ENCODE measurements at places on chromosomes 13 and 19.

- DNase-seq: no peak
Observed at GRCh38 chr19:6413721-6414643, 10.6 kb downstream of the KHSRP start.

DNA sequence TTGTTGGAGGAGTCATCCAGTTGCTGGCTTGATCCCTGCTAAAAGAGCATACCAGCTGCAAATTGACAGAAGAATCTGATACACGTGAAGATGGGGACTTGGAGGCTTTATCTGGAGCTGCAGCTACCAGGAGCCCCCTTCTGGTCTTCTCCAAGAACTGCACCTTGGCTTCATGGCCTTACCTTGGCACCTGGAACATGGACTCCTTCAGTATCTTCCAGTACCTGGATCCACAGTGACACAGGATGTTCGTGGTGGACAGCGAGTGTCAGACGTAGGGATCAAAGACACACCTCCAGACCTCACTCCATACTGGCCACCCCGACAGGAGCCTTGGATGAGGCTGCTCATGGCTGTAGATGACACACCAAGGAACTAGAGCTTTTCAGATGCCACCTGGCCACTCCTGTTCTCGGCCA, 9.9 kb upstream of the ACSBG2 start:
- peak; percentile 68 for DNase-seq

DNA sequence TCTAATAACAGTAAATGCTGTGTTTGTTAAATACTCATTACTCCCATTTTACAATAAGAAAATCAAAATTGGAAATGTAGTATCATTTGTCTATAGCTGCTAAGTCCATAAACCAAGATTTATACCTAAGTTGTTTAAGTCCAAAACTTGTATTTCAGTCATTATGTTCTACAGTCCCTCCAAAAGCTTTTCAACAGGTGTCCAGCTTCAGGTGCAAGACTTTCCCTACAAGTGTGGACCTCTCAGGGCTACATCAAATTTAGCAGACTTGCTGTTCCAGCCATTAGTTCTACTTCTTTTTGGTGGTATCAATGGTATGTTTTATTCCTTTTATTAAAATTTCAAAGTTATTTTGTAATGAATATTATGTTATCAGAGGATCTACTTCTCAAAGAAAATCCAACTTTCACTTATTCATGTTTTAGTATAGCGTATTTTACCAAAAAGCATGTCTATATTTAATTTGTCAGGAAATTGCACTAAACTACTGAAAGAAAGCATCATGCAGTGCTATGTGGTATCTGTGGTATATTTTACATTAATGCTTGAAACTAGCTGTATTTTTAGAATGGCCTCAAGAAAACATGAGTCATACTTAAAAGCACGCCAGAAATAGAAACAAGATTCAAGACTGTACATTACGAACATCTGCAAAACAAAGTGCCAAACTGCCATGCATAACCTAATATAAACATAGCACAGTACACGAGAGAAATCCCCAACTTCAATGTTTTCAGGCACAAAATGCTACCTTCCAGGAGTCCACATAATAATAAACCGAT, 44.5 kb downstream of the VWA8 start:
- no peak for DNase-seq

- no peak for DNase-seq
Observed at GRCh38 chr13:75749407-75749806, 113.3 kb downstream of the LMO7 start.

GRCh38 chr13:96785986-96786385, 208.3 kb downstream of the OXGR1 start:
- DNase-seq: no peak

GRCh38 chr19:47156861-47157430, 26.3 kb downstream of the SAE1 start:
- DNase-seq: no peak

GRCh38 chr13:111286749-111287148, 33.7 kb upstream of the TEX29 start:
- no peak for DNase-seq

DNA sequence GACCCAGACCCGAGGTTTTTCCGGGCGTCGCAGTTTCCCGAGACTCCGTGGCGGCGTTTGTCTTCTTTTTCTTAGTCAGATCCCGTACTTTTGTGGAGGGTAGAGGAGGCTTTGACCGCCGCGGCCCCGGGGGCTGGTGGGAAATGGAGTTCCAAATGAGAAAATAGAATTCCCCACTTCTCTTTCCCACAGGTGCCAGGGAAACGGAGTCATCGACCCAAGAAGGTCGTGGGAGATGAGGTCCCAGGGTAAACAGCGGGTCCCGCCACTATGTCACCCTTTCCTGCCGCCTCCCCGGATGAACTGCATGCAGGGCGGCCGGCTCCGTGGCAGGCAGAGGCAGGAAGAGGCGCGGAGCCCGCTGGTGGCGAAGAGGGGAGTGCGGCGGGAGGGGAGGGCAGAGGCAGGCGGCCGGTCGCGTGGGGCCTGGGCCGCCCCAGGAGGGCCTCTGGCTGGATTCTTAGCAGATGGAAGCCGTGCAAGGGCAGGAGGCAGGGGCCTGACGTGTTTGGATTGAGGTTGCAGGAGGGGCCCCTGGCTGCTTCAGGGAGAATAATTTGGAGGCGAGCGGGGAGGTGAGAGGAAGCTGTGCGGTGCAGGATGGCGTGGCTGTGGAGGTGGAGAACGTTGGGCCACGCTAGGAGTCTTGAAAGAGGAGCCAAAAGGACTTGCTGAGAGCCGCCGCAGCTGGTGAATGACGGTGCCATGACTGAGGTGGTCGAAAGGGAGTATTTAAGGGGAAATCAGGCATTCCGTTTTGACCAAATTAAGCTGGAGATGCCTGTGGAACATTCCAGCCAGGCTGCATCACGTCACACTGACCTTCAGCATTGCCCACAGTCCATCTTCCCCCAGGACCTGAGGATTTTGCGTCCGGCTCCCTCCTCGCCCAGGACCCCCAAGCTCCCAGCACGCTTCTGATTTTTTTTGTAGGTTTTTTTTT, 11.7 kb downstream of the CYTH2 start:
- peak; percentile 58 for DNase-seq

- no peak for DNase-seq
Observed at GRCh38 chr19:17026706-17027534, at the start of gene CPAMD8. CPAMD8 (minus strand) TSS chr19:17026810; CDS start chr19:17026642, 168 bp downstream.

DNA sequence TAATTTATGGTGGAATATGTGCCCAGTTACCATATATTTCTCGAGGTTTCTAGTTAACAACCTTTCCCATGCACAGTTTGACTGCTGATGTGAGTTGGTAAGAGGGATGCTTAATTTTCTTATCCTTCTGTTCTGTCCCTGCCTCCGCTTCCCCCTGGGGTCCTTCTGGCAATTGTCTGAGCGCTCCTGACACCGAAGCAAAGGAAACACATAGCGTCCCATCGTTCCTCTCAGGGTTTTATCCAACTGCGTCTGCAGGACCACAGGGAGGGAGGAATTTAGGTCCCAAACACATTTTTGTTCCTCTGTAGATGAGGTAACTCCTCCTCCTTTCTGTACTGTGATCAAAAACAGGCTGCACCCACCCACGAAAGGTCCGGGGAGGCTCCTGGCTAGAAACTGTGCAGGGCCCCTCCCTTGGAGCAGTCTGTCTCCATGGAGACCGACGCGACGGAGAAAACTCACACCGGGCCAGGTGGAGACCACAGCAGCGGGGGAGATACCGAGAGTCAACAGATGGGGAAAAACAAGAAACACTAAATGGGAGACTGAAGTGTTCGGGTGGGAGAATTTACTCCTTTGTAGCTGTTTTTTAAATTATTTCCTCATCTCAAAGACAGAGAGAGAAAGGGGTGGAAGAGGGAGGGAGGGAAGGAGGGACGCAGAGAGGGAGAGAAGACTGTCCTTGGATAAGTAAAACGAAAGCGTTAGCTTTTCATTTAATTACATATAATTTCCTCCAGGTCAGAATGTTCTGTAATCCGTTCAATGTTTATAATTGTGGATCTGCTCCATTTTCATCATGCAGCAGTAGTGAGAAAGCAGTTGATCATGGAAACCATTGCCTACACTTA, 191.8 kb upstream of the NBEA start:
- no peak for DNase-seq

- DNase-seq: no peak
Observed at GRCh38 chr19:16258440-16258903, 60.8 kb downstream of the AP1M1 start.

GRCh38 chr13:64546371-64546770, 2683.8 kb downstream of the PCDH9 start:
- no peak for DNase-seq

- no peak for DNase-seq
Observed at GRCh38 chr13:35675651-35676050, 199.2 kb upstream of the MAB21L1 start.
